NCI-H1105 treated with DMSO at 0.1 percent for 48 hours (cell line): ENCODE measurements at places on chromosomes 3 and 15.

GRCh38 chr15:62440362-62441105 lies 275.4 kb upstream of the C2CD4B start:
- DNase-seq = no peak

GRCh38 chr3:172577987-172578570 lies 54.8 kb upstream of the TNFSF10 start:
- no peak for DNase-seq

GRCh38 chr3:18264361-18264760 lies 160.8 kb downstream of the SATB1 start:
- no peak for DNase-seq

GRCh38 chr15:62834686-62835329 lies 207.7 kb upstream of the TPM1 start:
- no peak for DNase-seq

GRCh38 chr15:92074646-92075045 lies 221.1 kb downstream of the SLCO3A1 start:
- DNase-seq = no peak

DNA sequence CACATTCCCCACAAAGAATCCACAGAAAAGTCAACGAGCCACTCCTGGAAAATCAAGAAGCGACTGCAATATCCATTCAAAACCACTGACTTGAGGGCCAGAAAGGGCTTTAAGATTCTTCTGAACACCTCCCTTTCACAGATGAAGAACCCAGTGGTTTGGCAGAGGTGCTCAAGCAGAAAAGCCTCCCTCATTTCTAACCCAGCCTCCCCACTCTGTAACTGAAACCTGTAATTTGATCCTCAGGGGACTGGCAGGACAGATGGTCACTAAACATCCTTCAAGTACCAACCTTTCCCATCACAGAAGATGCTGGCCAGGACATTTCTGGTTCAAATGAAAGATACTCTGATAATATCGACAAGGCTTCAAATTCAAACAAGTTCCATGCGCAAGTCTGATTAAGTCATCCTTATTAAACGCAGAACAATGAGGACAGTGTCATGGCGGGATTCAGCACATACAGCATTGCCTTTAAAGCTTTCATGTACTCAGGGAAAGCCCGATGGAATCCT lies 5.5 kb downstream of the SEMA5B start:
- peak; percentile 30 for DNase-seq

GRCh38 chr3:43239755-43240154 lies 46.6 kb upstream of the SNRK start:
- no peak for DNase-seq

- DNase-seq = no peak
Observed at GRCh38 chr3:61139686-61140085, 111.6 kb downstream of the FHIT start.

GRCh38 chr3:107894998-107895397 lies 195.8 kb downstream of the CD47 start:
- no peak for DNase-seq

GRCh38 chr3:25151281-25151902 lies 276.7 kb upstream of the RARB start:
- DNase-seq = peak; percentile 0

DNA sequence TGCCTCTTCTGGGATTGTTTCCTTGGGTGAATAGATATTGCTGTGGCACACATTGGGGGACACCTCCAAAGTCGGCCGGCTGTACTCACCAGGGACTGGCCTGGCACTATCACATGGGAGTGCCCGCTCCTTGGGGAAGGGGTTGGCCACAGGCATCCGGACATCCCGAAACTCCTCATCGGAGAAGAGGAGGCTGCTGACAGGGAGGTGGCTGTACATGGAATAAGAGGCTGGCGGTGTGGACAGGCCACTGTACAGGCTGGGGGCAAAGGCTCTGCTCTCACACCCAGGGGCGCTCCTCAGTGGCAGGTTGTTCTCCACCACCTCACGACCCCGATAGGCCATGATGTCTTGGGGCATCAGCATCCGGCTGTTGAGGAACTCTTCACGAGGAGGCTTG lies 15.7 kb downstream of the BCL6 start:
- DNase-seq = no peak

- DNase-seq = peak; percentile 52
Observed at GRCh38 chr15:31352911-31353811, 26.5 kb downstream of the KLF13 start.

DNA sequence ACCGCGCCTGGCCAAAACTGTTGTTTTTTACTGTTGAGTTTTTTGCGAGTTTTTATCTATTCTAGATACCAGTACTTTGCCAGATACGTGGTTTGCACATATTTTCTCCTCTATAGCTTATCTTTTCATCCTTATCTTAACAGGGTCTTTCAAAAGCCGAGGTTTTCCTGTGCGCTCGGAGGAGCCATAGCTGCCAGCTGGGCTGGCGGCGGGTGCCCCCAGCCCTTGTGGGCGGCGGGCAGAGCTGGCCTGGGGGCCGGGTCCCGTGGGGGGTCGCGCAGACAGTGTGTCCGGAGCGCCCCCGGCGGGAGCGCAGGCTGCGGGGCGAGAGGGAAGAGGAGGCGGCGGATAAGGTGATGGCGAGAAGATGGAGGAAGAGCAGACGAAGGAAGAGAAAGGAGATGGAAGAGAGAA lies 11.1 kb upstream of the EIF4A2 start:
- no peak for DNase-seq

DNA sequence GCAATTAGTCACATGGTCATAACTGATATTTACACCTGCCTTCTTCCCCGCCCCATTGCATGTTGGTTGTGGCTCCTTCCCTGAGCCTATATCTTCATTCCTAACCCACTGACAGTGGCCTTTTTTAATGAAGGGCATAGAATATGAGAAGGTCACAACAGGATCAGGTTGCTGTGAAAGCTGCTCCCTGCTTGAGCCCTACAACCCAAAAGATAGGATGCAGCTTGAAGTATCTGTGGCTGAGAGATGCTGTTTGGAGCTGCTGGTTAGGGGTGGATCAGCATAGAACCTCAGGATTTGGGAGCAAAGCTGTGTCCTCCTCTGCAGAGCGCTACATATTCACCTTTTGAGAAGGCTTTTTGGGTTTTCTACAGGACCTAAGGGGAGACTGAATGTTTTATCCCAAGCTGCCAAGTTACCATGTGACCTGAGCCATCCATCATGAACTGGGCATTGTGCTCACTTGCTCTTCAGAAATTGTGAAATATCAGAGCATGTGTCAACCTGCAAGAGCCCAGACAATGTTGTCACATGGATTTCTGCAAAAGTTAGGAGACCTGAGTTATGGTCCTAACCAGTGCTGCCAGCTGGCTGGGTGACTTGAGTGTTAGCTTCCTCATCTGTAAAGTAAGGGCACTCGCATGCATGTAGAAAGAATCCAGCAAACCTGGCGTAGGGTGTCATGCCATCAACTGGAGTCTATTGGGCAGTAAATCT lies 49.8 kb upstream of the ARL8B start:
- DNase-seq = no peak

GRCh38 chr3:196872316-196872715 lies 4.6 kb downstream of the SENP5 start:
- no peak for DNase-seq

GRCh38 chr3:60308808-60309207 lies 942.4 kb downstream of the FHIT start:
- DNase-seq = peak; percentile 66

- DNase-seq = no peak
Observed at GRCh38 chr3:15882577-15882976, 84.8 kb upstream of the ANKRD28 start.

DNA sequence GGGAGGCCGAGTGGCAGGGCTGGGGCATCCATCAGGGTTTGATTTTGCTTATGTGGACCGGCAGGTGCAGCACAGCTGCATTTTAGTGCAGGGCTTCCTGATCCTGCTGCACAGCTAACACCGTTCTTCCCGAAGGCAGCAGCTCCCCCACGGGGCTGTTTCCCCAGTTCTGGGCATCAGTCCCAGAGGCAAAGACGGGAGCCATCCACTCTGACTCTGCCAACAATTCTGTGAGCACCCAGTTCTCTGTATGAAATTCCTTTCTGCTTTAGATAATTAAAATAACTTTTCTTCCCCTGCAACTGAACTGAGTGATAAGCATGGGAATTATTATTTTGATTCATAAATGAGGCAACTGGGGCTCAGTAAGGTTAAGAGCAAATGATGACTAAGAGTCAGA lies 262.9 kb upstream of the ATP10A start:
- DNase-seq = peak; percentile 14

DNA sequence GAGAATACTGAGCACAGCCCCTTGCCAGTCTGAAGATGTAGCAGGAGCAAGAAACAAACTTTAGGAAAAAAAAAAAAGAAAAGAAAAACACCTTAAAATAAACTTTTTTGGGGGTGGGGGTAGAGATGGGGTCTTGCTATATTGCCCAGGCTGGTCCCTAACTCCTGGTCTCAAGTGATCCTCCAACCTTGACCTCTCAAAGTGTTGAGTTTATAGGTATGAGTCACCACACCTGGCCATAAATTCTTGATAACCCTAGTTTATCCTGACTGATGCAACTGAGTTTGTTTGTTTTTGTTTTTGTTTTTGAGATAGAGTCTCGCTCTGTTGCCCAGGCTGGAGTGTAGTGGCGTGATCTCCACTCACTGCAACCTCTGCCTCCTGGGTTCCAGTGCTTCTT lies 28.4 kb downstream of the GXYLT2 start:
- no peak for DNase-seq

DNA sequence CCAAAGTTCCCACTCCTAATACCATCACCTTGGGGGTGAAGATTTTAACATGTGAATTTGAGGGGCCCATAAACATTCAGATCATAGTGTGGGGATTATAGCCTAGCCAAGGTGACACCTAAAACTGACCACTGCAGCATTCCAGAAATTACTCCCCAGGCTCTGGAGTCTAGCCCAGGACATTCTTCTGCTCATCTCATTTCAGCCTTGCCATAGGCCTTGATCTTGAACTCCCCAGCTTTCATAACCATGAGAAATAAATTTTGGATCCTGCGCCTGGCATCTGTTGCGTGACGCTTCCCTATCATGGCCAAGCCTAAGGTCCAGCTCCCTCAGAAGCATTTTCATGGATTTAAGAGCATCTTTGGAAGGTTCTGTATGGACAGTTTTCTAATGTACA lies 502.9 kb upstream of the THBS1 start:
- no peak for DNase-seq

DNA sequence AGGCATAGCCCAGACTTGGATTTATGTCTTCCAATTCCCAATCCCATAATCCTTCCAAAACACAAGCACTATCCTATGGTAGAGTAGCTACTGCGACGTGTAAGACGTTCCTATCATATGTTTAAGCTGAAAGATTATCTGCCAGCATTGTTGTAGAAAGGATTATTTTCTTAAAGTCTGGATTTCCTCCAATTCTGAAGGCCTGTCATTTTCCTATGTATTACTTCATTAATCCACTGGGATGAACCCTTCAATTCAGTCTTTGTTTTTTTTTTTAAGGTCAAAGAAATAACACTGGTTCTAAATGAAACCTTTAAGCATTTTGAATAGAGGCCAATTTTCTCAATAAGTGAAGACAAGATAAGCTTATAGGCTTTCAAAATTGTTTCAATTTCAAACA lies 289.0 kb downstream of the SLC9A9 start:
- DNase-seq = no peak

DNA sequence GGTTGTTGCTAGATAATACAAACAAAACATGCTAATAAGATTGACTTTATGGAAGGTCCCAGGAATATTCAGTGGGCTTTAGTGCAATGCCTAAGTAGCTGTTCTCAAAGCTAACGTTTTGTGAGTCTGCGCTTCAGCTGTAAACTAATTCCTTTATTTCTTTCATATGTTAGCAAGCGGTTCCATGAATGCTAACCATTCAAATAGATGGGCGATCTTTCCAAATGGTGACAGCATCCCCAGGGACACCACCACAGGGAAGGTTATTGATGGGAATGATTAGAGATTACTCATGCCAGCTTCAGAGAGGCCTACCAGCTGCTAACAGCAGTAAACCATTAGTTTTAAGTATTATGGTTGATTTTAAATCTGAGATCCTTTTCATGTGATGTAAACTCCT lies 405.7 kb upstream of the MCTP2 start:
- DNase-seq = no peak

- no peak for DNase-seq
Observed at GRCh38 chr15:85583442-85583841, 203.0 kb downstream of the AKAP13 start.

DNA sequence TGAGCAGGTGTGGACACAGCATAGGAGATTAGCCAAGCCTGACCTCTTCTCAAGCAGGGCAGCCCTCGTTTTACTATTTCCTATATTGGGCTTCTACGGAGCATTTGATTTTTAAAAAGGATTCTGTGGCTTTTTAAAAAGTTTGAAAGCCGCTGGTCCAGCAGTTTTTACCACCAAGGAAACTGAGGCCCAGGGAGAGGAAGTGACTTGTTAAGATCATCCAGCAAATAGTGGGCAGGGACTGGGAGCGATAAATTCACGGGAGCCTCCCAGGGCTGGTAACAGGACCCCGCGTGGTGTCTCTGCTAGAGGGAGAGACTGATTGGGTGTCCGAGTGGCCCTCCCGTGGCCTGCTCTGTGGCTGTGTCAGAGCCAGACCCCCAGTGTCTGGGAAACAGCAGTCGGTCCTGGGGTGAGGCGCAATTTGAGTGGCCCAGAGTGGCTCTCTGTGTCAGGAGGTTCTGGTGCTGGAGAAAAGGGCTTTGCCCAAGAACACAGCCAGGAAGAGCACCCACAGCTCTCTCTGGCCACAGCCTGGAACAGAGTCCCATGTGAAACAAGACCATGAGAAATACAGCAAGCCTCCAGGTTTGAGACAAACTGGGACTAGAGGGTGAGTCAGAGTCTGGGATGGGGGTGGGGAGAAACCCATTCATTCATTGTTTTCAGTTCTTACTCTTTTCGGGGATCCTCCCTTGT lies 4.2 kb downstream of the FURIN start:
- no peak for DNase-seq

DNA sequence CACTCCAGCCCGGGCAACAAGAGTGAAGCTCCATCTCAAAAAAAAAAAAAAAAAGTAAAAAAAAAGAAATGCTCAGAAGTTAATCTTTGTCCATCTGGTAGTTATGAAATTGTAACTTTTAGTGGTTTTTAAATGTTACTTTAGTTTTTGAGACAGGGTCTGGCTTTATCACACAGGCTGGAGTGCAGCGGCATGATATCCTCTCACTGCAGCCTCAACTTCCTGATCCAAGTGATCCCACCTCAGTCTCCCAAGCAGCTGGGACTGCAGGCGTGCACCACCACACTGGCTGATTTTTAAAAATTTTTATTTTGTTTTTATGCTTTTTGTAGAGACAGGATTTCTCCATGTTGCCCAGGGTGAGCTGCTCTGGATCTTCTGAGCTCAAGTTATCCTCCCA lies 1.3 kb downstream of the RNU5B-1 start:
- DNase-seq = no peak

GRCh38 chr3:17605032-17605431 lies 137.4 kb downstream of the TBC1D5 start:
- no peak for DNase-seq

GRCh38 chr3:32224016-32224516 lies 14.4 kb upstream of the CMTM8 start:
- no peak for DNase-seq

GRCh38 chr3:12922306-12922705 lies 80.9 kb upstream of the RPL32 start:
- no peak for DNase-seq

GRCh38 chr3:160544844-160545503 lies 20.4 kb downstream of the KPNA4 start:
- DNase-seq = no peak
